ENCODE measurements at places on chromosomes 5 and 9.

DNA sequence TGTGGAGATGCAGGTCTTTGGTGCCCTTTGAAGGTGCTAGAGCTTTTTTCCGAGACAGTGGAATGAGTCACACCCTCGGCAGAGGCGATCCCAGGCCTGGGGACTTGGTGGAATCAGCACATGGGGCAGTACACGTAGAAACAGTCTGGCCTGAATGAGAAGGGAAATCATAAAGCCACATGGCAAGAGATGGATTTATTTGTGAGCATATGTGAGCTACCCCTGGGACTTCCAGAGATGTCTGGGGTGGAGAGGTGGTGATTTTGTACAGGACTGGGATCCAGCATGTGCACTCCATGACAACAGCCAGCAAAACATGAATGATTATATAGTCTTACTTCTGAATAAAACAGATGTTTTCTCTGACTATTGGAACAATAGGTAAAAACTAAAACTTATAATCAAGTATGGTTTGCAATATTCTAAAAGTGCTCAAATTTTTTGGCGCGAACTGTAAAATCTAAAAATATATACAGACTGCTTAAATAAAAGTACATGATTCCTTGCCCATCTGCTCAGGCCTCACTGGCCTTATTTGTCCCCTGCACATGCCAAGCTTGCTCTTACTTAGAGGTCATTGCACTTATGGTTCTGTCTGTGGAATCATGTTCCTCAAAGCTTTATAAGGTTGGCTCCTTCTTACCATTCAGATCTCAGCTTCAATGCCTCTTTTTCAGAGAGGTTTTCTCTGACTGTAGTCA, 54.7 kb upstream of the SMARCA2 start:
- DNase-seq = no peak

DNA sequence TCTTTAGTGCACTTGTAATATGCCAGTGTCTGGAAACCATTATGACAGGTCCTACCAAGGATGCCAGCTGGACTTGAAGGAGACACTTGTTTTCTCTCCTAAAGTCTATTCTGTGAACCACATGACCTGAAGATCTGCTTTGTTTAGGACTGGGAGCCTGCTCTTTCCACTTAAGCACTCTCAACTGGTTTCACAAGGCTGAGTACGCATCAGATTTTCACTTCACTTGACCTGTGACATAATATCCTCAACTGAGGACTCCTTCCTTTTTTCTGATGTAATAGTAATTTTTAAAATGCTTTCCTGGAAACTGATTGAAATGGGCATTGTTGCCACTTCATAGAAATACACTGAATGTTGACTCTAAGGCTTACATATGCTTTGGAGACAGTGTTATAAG, 52.2 kb downstream of the PDE8B start:
- DNase-seq = no peak

GRCh38 chr9:113584428-113585084, 121.0 kb downstream of the RGS3 start:
- DNase-seq = no peak

DNA sequence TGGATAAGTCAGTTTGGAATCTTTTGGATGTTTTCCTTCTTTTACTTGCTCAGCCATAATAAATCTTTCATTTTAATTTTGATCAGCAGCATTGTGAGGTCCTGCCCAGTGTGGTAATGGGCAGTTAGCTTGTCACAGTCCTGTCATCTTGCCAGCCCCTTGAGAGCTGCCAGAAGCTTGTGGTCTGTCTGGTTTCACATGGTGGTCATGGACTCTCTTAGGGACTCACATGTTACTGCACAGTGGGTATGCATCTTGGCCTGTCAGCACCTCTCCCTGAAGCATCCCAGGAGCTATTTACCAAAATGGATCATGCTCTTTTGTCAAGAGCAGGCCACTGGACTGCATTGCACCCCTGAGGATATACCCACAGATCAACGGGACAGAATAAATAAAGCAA, 60.3 kb downstream of the DAPK1 start:
- peak; percentile 77 for DNase-seq

DNA sequence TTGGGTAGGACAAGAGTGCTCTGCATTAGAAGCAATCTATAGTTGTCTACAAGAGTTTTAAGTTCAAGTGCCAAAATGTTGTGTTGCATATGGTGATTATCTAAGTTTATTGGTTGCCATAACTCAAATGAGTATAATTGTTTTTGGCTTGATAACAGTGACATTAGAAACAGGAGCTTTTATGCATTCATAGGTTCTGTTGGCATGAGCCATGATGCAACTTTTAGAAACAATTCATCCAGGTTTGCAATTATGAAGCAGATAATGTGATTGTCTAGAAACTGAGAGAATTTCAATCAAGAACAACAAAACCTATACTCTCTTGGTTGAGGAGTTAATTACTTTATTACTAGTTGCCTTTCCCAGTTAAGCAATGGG, 137.0 kb downstream of the PBX3 start:
- DNase-seq = peak; percentile 32

- peak; percentile 7 for DNase-seq
These were observed 779.1 kb downstream of the NR2F1-AS1 start for GRCh38 chr5:92801911-92802310.

DNA sequence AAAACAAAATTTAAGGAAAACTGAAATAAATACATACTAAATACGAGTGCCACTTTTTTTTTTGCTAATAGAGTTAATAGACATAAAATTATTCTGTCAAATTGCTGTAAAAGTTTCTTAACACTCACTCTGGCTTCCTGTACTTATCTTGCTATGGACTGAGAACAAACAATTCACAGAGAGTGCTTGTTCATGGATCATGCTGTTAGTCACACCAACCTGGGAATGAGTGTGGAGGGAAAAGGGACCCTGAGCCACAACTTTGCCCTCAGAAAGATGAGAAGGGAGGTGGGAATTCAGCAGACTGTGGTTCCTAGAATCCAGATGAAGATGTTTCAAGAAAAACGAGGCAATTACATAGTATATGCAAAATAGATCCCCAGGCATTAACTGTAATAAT, 246.9 kb downstream of the FBXL7 start:
- no peak for DNase-seq

Data from fibroblast of the aortic adventitia (primary cell).